Activated naive CD4-positive, alpha-beta T cell treated with anti-CD3 and anti-CD28 coated beads, Interleukin-2, amount 50 U/mL, for 16 hours (primary cell): ENCODE measurements at places on chromosomes 12 and 14.

DNA sequence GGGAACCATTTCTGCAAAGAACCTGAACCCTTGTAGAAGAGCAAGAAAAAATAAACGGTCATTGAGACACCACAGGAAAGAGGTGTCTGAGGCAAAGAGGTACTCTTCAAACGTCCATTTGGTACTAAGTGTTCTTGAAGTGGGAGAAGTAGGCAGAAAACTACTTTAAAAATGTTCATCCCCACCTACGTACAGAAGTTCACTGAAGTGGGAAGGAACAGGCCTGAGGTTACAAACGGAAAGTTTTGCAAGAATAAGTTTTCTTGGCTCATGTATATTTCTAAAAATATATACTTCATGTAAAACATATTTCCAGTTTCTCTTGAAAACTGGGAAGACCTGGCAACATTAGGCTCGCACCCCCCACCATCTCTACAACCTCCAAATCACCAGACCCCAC is 61.2 kb downstream of the STXBP6 start:
- DNase-seq = no peak

DNA sequence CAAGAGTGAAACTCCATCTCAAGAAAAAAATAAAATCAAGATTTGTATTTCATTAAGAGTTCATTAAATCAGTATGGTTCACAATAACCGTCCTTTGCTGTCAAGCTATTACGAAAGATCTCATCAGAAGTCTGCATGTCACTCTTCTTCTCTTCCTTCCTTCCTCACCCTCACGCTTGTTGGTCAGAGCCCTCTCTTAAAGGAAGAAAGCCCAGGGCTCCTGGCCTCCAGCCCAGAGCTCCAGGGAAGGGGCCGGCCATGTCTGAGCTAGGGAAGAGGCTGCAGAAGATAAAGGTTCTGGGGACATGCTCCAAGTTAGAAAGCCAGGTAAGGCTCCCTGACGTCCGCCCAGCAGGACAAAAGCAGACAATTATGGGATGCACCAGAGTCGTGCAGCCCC is 43.1 kb upstream of the DLK1 start:
- no peak for DNase-seq

GRCh38 chr14:38145142-38145541 is 62.6 kb upstream of the SSTR1 start:
- DNase-seq = no peak

DNA sequence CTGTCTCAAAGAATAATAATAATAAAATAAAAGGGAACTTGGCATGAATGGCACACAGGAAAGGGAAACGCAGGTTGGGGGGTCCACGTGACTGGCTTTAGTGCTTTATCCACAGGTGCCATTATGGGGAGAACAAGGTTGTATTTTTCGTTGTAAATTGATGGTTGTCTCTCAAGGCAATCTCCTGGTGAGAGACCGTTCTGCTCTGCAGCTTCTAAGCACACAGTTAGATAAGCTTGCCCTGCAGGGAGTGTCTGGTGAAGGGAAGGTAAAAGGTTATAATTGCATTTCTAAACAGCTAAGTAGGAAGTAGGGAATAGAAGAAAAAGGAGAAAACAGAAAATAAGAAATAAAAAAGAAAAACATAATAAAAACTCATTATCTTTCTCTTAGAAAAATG is 69.1 kb upstream of the CPSF6 start:
- DNase-seq = no peak

GRCh38 chr14:75934998-75935628 is 46.7 kb downstream of the TGFB3 start:
- no peak for DNase-seq

GRCh38 chr12:6961695-6962284 is 8.7 kb downstream of the PHB2 start:
- DNase-seq = peak; percentile 60
